ENCODE measurements at places on chromosomes 13 and 19. TPM values are rescaled to one million over a fixed set of nuclear protein-coding genes. Genes with fewer than 3 reads are reported as not detected.

GRCh38 chr13:24250376-24251057, 58.9 kb upstream of the C1QTNF9 start:
- DNase-seq: no peak

- DNase-seq: no peak
Observed at GRCh38 chr13:44230736-44231135, 142.9 kb upstream of the SERP2 start.

KIR3DL2 gene
- total RNA-seq: not detected

DNA sequence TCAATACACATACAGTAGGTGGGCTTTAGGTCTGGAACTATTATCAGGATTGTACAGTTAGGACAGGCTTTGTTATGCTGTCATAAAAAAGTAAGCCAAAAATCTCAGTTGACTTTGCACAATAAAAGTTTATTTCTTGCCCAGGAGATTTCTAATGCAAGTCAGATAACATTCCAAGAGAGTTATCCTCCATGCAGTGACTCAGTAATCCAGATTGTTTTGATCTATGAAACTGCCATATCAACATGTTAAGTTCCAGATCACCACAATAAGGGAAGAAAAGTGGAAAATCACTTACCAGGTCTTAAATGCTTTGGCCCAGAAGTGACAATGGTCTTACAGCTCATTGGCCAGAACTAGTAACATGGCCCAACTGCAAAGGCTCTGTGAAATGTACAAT, 636.2 kb upstream of the KLF12 start:
- no peak for DNase-seq

HSH2D gene
- total RNA-seq: 1.8 TPM

CLC gene
- total RNA-seq: not detected

DNA sequence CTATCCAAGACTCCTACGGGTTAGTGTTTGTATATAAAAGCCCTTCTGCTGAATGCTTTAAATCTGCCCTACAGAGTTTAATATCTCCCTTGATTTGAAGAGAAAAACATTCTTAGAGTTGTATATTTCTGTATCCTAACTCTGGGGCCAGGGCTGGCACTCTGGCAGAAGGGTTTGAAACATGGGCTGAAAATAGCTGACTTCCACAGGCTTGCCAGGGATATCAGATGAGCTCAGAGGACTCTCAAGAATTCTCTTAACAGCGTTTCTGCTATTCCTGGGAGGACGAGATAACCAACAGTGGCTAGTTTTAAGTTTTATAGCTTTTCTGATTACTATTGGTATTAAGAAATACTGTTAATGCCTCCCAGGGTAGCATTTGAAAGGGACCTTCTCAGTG, 127.5 kb downstream of the LIG4 start:
- DNase-seq: no peak
